ENCODE measurements at places on chromosomes 3 and 15. TPM values are rescaled to one million over a fixed set of nuclear protein-coding genes. Genes with fewer than 3 reads are reported as not detected.

The ARL8B gene
- total RNA-seq = 72.2 TPM

The PRSS50 gene
- total RNA-seq = not detected

The GABRB3 gene
- total RNA-seq = not detected

The HGD gene
- not detected for total RNA-seq

The ACOX2 gene
- 2.2 TPM for total RNA-seq

The NR2E3 gene
- not detected for total RNA-seq

The IQCF5 gene
- not detected for total RNA-seq

The LINGO1 gene
- 0.60 TPM for total RNA-seq

GRCh38 chr3:28076246-28076645 is 165.2 kb upstream of the CMC1 start:
- DNase-seq = no peak

- DNase-seq = peak; percentile 55
Measured at GRCh38 chr3:104437891-104438290, 928.8 kb upstream of the ALCAM start.

DNA sequence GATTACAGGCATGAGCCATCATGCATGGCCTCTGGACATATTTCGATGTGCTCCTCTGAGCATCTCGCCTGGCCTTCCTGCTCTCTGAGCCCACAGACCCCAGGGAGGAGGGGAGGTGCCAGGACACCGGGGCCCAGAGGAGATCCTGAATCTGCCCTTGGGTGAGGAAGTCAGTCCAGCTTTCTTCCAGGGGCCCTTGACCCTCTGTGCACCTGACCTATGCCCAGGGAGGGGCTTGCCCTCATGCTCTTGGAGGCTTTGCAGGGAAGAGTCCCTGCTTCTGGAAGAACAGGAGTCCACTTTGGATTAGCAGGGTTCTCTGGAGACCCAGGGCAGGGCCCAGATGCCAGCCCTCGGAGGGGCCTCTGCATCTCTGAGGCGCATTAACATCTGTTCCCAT is 1.4 kb downstream of the ACSBG1 start:
- DNase-seq = no peak

DNA sequence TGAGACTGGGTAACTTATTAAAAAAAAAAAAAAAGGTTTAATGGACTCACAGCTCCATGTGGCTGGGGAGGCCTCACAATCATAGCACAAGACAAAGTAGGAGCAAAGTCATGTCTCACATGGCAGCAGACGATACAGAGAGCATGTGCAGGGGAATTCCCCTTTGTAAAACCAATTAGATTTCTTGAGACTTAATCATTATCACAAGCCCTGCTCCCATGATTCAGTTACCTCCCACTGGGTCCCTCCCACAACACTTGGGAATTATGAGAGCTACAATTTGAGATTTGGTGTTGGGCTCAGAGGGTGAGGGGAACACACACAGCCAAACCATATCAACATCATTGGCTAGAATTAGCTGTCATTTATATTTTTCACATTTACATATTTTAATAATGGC is 221.0 kb downstream of the RSRC1 start:
- peak; percentile 46 for DNase-seq

DNA sequence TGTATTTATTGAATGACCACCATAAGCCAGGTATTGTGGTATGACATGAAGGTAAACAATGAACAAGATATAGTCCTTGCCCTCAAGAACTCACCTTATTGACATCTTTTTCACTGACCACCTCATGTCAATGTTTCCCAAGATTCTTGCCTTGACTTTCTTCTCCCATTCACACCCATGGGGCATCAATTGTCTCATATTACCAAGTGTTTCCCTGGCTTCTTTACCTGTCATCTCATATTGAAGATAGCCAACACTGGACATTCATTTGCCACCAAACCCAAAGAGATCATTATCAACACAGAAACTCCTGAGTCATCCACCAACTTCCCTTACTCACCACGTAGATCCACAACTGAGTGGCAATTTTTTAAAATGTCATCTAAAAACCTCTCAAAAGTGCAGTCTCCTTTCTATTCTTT is 2.2 kb downstream of the EFHB start:
- DNase-seq = peak; percentile 40

DNA sequence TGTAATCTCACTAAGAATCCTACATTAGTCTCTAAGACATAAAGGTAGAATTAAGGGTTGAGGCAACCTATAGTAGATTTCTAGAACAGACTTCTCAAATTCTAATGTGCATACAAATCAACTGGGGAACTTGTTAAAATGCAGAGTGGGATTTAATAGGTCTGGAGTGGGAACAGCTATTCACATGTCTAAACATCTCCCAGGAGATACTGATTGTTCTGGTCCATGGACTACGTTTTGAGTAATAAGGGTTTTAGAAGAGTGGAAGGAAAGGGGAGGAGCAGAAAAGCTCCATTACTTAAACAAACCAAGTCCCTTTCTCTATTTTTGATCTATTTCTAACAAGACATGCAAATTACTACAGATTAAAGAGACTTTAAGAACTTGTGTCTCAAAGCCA is 524.8 kb downstream of the TUSC7 start:
- no peak for DNase-seq

DNA sequence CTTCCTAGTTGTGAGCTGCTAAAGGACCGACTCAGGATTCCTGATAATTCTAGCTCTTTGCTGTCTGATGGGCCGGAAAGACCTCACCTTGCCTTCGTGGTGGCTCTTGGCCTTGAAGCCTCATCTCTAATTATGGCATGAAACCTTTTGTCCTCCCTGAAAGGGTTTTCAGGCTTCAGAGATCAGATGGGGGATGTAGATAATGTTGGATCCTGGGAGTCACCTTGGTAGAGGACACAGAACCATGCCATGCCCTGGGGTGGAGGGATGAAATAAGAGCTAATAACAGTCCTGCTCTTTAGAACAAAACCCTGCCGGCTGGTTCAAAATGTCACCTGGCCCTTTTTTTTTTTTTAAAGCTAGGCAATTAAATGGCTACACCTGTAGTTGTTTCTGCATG is 50.8 kb upstream of the SYN2 start:
- no peak for DNase-seq

GRCh38 chr3:178388473-178388872 is 147.8 kb upstream of the KCNMB2 start:
- DNase-seq = no peak

GRCh38 chr15:62608369-62608768 is 434.2 kb upstream of the TPM1 start:
- no peak for DNase-seq

DNA sequence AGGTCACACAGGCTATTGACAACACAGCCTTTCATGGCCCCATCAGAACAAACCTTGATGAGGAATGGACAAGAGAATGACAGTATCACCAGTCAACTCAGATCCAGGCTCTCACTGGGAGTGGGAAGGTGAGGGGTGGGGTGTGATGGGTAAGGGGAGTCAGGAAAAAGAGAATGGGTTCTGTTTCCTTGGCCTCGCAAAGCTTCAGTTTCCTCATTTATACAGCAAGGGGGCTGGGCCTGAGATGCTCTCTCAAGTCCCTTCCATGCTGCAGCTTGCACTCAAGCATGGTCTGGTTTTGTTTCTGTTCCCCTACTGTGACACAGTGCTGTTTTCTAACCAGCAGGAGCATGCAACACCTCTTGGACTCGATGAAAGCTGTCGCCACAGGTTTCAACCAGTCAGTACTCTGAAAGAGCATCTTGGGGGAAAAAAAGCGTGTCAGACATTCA is 65.7 kb upstream of the IL12A start:
- no peak for DNase-seq

DNA sequence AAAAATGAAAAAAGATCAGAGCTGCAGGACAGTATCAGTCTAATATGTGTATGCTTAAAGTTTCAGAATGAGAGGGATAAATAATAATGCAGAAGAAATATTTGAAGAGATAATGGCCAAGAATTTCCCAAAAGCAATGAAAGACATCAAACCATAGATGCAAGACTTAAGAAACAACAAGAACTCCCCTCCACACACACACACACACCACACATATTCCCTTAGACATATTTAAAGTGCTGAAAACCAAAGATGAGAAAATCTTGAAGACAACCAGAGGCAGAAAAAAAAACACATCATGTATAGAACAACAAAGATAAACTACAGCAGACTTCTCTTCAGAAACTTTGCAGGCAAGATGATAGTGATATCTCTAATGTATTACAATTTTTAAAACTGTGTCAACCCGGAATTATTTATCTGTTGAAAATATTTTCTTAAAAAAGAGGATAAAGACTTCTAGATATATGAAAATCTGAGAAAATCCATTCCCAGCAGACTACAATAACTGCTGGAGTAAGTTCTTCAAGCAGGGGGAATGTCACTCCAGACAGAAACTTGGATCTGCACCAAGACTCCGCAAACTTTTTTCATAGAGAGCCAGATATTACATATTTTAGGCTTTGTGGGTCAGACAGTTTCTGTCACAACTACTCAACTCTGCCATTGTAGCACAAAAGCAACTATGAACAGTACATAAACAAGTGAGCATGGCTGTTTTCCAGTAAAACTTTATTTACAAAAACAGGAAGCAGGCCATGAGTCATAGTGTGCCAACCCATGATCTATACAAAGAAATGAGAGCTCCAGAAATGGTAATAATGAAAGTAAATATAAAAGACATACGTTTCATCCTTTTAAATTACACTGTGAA is 223.4 kb upstream of the CGNL1 start:
- DNase-seq = peak; percentile 29

DNA sequence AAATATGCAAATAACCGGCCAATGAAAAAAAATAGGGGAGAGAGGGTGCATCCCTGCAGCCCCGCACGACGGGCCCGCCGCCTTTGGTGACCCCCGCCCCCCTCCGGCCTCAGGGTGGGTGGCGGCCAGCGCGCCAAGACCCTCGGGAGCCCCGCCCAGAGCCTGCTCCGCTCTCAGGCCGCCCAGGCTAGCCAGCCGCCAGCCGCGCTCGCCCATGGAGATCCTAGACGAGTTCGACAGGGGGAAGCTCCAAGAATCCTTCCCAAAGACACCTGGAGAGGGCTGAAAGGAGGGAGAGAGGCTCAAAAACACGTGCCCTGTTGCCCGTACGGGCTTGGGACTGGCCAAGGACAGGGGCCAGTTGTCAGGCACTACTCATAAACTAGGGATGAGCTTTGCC is 434.0 kb downstream of the NR2F2 start:
- DNase-seq = no peak

GRCh38 chr15:42404461-42405235 is 45.3 kb downstream of the CAPN3 start:
- DNase-seq = no peak

DNA sequence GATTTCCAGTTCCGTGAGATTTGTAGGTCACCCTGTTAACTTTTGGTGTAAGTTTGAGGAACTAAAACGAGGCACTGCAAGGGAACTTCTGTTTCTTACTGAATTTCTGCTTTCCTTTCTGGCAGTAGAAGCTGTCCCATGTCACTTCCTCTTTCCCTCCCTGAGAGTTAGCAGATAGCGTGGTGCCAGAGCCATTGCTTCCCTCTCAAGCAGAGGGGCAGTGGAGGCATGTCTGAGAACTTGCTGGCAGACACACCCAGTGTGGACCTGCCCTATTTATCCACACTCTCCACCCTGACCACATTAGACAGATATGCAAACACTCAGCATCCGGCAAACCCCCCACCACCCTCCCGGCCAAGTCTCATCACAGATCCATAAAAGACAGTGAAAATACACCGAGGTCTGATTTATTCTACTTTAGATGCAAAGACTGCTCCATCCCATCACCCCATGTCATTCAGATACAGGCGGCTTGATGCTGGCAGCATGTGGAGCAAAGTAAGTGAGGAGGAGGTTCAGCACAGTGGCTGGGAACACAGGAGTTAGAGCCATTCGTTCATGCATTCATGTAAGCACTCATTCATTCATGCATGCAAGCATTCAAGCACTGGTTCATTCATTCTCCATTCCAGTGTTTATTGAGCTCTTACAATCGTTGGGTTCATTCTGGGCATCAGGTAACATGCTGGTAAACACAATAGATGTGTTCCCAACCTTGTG is 324.7 kb downstream of the SHQ1 start:
- no peak for DNase-seq

DNA sequence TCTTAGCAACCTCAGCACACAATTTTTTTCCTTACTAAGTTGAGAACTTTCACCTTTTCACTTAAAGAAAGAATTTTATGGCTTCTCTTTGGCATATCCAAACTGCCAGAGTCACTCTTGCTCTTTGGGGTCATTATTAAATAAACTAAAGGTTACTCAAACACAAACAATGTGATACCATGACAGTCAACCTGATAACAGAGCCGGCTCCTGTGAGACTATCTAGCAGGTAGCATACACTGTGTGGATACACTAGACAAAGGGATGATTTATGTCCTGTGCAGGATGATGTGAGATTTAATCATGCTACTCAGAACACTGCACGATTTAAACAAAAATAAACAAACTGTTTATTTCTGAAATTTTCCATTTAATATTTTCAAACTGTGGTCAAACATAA is 35.6 kb downstream of the LRRFIP2 start:
- DNase-seq = no peak

GRCh38 chr3:142888481-142889211 is at the start of gene PCOLCE2:
Gene PCOLCE2, minus strand, starts transcription at chr3:142889083. Its CDS starts 187 bp downstream, at chr3:142888896.
- peak; percentile 13 for DNase-seq

DNA sequence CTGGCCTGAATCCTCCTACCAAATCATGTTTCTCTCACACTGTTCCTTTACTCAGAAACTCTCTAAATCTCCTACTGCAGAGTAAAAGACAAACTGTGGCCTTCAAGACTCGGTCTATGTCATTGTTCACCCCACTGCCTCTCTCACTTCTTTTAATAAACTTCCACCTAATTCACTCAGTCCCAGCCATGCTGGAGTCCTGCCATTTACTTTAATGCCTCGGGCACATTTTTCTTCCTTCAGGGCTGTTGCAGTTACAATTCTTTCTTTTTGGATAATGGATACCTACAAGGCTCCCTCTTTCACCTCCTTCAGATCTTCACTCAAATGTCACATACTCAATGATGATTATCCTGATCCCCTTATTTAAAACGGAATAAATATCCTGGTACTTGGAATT is 955.6 kb downstream of the ROBO1 start:
- no peak for DNase-seq

- DNase-seq = no peak
Measured at GRCh38 chr15:69869881-69870505, 227.7 kb downstream of the TLE3 start.

- DNase-seq = peak; percentile 14
Measured at GRCh38 chr3:162865466-162865865, 1368.9 kb downstream of the OTOL1 start.

DNA sequence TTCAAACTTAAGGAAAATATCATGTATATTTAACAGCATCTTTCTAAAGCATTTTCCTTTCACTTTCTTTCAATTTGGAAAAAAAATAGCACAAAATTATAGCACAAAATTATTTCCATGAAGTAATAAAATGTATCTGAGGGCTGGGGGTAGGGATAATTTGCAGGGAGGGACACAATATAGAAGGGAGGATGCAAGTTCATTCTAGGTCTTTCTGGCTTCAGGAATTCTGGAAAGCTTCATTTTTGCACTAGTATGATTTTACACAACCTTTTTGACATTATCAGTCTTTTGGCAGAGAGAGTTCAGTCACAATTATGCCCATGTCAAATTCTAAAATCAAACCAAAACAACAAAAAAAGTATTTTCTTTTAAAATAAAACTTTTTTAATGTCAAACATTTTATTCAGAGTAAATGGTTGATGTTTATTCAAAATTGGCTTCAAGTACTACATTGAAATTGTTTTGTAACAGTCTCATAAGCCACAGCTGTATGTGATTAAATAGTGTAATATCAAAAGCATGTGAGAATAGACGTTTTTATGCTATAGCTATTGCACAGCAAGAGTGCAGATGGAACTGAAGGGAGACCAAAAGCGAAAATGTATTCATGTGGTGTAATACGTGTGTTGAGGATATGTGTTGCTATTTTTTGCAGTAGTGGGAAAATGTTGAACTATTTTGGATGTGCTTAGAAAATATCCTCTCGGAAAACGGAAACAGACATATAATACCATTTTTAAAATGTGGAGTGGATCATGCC is 5.8 kb downstream of the RBMS3 start:
- peak; percentile 40 for DNase-seq

- no peak for DNase-seq
Measured at GRCh38 chr3:71825551-71826283, 40.8 kb upstream of the PROK2 start.

All from A172 (cell line).